ENCODE measurements at places on chromosomes 3 and 15. TPM values are rescaled to one million over a fixed set of nuclear protein-coding genes. Genes with fewer than 3 reads are reported as not detected.

LRTM1 gene
- not detected for total RNA-seq

DNA sequence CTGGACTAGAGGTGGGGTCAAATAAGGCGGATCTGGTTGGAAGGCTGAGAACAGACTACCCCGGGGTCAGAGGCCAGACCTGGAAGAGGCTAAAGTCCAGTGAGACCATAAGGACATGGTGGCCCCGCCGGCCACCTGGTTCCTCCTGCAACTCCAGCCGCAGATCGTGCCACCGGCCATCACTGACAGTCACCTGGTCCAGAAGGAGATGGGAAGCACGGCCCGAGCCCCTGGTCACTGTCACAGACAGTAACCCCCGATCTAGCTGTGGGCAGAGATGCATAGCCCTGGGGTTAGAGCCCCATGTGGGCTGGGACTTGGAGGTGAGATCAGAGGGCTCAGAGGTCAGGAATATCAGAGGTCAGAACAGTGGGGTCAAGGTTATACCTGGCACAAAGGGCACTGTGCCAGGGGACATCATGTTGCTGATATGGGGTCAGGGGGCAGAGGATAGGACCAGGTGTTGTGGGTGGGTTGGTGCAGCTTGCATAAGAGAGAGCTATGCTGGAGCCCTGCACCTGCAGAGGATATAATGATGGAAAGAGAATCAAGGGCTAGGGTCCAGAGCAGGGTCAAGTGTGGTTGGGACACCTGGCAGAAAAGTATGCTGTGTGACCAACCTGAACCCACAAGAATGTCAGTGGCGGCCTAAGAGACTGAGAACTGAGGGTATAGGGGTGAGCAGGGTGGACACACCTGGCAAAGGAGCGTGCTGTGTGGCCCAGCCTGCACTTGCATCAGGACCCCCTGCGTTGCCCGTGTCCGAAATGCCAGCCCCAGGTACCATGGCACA lies 9.6 kb downstream of the CELSR3 start:
- no peak for DNase-seq
- H3K4me1 ChIP-seq = peaks cover 11% of the 10 kb centered on the region
- H3K27ac ChIP-seq = no peak overlapping the region
- H3K36me3 ChIP-seq = no peaks in the 10 kb centered on the region
- H3K4me3 ChIP-seq = no peak overlapping the region

GRCh38 chr3:126936853-126937425 lies 46.0 kb upstream of the PLXNA1 start:
- H3K36me3 ChIP-seq = no peaks in the 10 kb centered on the region
- peaks cover 9% of the 10 kb centered on the region for H3K4me1 ChIP-seq
- H3K4me3 ChIP-seq = no peak overlapping the region
- no peaks in the 10 kb centered on the region for H3K27me3 ChIP-seq
- DNase-seq = no peak

- peaks cover 25% of the 10 kb centered on the region for H3K4me1 ChIP-seq
- no peak for DNase-seq
- H3K4me3 ChIP-seq = peak overlapping the region; percentile 46
Measured at GRCh38 chr15:60006203-60006862, 2.2 kb downstream of the FOXB1 start.

DNA sequence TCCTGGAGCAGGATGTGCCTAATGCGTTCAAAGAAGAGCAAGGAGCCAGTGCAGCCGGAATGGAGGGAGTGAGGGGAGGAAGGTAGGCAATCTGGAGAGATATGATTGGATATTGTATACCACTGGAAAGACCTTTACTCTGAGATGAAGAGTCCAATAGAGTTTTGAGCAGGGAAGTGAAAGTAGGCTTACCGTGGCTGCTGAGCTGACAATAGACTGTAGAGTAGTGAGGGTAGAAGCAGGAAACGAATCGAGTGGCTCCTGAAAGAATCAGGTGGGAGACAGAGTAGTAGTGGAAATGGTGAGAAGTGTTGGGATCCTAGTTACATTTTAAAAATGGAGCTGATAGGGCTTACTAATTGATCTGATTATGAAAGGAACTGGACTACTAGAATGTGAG lies 51.8 kb upstream of the NUDT16 start:
- no peak overlapping the region for H3K27ac ChIP-seq
- DNase-seq = no peak
- no peak overlapping the region for H3K4me3 ChIP-seq
- H3K4me1 ChIP-seq = no peaks in the 10 kb centered on the region
- H3K27me3 ChIP-seq = no peaks in the 10 kb centered on the region
- no peaks in the 10 kb centered on the region for H3K36me3 ChIP-seq

- H3K27ac ChIP-seq = no peak overlapping the region
- no peak overlapping the region for H3K4me3 ChIP-seq
- no peaks in the 10 kb centered on the region for H3K27me3 ChIP-seq
- H3K4me1 ChIP-seq = no peaks in the 10 kb centered on the region
- H3K36me3 ChIP-seq = no peaks in the 10 kb centered on the region
Measured at GRCh38 chr3:182533394-182533793, 259.9 kb upstream of the ATP11B start.

- no peak overlapping the region for H3K27ac ChIP-seq
- H3K27me3 ChIP-seq = no peaks in the 10 kb centered on the region
- H3K4me3 ChIP-seq = no peak overlapping the region
- no peaks in the 10 kb centered on the region for H3K36me3 ChIP-seq
- DNase-seq = no peak
Measured at GRCh38 chr15:38042707-38043445, 108.4 kb downstream of the TMCO5A start.
